Activated CD8-positive, alpha-beta T cell treated with anti-CD3 and anti-CD28 coated beads for 36 hours (primary cell): ENCODE measurements at places on chromosomes 2 and 18. TPM values are rescaled to one million over a fixed set of nuclear protein-coding genes. Genes with fewer than 3 reads are reported as not detected.

Gene RGPD3
- 0.34 TPM for total RNA-seq

Gene LRRFIP1
- total RNA-seq = 264 TPM

DNA sequence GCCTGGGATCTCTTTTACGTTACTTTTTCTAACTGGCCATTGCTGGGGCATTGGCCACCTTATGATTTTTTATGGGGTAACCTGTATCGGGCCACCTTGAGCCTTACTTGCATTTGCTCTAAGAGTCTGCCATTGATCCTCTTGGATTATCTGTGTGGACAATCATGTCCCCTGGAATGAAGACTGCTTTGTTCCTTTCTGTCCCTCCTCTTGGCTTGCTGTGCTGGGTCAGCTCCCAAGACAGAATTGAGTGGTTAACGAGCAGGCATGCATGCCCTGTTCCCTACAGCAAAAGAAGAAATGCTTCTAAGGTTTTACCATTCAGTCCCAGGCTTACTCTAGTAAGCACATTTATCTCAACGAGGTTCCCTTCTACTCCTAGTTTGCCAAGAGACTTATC, 46.3 kb downstream of the MAL start:
- DNase-seq = no peak

DNA sequence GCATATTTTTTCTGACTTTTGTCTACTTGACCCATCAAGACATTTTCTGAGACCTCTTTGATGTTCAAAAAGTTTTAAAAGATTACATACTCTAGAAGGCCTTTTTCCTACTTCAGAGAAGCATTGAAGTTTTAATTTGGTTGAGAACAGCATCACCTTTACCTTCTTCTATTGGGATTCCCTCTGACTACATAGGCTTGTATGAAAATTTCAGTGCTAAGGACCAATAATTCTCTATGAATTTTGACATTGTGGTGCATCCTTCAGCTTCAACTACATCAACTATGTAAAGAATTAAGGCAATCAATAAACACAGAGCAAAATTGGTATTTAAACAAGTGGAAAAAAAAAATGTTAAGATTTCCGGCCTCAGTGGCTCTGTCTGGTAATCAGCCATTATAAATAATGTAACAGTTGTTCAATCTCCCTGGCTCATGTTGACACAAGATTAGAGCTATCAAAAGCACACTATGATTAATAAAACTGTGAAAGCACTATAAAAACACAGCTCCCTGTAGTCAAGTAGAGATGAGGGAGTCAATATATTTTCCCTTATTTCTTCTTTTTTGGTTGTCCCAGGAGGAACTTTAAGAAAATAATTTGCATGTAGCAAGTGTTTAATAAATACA, 627.0 kb upstream of the SYT4 start:
- DNase-seq = no peak

GRCh38 chr2:31083234-31083993, 54.8 kb downstream of the GALNT14 start:
- no peak for DNase-seq

DNA sequence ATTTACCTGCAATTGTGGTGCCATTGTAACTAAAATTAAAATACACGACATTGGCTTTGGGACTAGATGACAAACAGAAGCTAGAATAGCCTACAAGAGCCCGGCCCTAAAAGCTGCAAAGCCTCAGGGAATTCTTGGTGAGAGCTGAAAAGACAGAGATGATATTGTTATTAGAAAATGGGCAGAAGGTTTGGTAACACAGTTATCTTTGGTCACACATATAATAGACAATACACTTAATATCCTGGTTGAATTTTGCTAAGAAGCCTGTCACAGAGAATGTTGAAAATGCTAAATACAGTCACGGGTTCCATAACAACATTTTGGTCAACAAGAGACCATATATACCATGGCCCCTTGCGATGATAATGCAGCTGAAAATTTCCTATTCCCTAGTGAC, 157.3 kb upstream of the CDH19 start:
- no peak for DNase-seq
